Ascending aorta (tissue), 2 donors: ENCODE measurements at places on chromosomes 2 and 18.

GRCh38 chr2:46257476-46257875, 39.7 kb upstream of the EPAS1 start:
- DNase-seq, result no peak

GRCh38 chr2:1935476-1935875, 191.2 kb upstream of the PXDN start:
- DNase-seq, result no peak

- DNase-seq, result no peak
These were observed 70.8 kb upstream of the STK17B start for GRCh38 chr2:196242131-196242620.

GRCh38 chr18:13809531-13810255, 14.3 kb upstream of the MC5R start:
- no peak for DNase-seq

DNA sequence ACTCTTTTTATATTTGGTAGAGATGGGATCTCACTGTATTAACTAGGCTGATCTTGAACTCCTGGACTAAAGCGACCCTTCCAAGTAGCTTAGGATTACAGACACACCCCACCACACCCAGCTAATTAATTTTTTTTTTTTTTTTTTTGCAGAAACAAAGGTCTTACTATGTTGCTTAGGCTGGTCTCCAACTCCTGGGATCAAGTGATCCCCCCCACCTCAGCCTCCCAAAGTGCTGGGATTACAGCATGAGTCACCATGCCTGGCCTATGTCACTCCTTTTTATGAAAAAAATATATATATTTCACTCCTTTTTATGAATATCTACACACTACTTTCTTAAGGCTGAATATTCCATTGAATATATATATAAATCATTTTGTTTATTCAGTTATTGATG, 162.8 kb downstream of the MGAT5 start:
- no peak for DNase-seq

- no peak for DNase-seq
These were observed 61.1 kb upstream of the IGFBP5 start for GRCh38 chr2:216756435-216756834.

GRCh38 chr2:84458551-84459017, 496 bp downstream of the SUCLG1 start:
- DNase-seq, result no peak

DNA sequence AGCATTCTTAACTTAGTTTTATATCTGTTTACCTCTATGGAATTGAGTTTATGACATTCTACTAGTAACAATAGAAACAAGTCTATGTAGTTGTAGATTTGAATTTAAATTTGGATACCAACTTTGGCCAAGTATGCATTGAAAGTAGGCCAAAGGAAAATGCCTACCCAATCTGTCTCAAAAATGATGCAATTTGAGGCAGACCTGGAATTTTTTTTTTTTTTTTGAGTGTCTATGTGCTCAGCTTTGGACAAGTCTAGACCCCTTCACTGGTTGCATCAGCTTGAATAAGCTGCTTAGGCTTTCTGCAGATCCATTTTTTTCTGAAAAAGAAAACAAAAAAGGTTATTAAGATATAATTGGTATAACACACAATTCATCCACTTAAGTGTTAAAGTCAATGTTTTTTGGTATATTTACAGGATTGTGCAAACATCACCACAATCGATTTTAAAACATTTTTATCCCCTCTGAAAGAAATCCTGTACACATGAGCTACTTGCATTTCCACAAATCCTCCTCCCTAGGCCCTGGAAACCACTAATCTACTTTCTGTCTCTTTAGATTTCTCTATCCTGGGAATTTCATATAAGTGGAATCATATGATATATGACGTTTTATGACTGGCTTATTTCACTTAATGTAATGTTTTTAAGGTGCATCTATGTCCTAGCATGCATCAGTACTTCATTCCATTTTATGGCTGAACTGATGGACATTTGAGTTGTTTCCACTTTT, 185.1 kb upstream of the CCDC68 start:
- DNase-seq, result no peak

DNA sequence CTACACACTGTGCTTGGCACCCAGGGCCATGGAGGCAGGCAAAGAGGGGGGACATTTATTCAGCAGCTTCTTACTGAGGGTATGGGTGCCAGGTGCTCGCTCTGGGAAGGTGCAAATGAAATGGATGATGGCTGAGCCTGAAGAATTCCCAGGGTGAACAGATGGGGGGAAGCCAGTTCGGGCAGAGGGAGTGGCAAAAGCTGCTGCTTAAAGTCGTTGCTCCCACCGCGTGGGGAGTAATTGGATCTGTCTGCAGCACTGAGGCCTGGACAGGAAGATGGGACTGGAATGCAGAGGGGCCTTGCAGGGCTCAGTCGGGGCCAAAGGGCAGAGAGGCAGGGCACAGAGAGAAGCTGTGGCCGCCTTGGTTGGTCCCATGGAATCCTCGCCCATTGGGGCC, 51.2 kb downstream of the NEDD4L start:
- no peak for DNase-seq

GRCh38 chr2:231612109-231612455, 19.4 kb downstream of the TEX44 start:
- DNase-seq, result no peak

DNA sequence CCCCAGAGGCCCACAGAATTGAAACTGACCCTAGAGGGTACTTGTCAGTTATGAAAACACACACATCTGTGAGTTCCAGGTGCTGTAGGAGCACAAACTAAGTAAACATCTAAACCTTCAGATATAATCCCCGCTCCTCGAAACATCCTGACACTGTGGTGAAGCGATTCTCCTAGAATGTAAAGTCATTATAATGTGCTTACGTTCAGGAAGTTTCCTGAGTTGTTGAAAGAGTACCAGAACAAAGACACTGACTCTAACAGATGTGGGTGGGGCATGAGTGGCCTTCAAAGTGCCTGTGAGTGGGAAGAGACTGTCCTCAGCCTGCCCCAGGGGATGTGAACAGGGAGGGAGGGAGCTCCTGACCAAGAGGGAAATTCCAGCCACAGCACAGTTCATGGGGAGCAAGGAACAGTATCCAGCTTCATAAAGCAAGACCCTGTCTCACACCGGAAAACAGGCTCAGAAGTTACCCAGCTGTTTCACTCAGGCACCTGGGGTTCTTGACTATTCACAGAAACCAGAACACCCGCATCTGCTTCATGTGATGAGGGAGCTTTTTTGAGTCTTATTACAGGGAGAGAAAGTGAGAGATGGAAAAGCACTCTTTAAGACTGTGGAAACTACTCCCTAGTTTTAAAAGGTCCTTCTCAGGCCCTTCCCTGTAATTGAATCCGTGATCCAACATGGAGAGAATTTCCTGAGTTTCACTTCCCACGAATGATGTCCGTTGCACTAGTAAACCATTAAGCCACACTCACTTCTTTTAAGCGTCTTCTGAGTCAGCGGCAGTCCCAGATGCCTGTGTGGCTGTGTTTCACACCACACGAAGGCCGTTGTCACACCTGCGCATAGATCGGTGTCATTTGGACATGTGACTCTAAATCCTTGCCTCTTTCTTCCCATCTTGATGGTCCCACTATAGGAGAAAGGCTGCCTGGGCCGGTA, 88.6 kb upstream of the EML6 start:
- DNase-seq, result no peak

DNA sequence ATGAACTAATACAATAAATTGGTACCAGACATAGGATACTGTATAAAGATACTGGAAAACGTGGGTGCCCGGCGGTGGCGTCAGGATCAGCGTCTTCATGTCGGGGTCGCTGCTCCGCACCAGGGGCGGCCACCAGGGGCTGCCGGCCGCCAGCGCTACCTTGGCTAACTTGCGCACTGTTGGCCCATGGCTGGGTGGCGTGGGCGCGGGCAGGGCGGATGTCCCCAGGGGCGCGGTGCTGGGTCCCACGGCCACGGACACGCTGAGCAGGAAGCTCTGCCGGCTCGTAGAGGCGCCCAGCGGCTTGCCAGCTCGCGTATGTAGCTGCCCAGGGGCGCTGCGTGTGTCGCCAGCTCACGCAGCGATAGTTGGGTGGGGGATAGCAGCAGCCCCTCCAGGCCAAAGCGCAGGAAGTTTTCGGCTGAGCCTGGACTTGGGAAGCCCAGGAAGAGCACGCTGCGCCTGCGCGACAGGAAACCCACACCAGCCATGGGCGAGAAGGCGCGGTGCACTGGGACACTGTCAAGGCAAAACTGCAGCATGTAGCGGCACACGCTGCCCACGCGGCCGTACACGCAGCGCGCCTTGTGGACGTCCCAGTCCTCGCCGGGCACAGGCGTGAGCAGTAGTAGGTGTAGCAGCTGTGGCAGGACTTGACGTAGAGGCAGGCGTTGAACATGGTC, 299.9 kb downstream of the CCDC74A start:
- no peak for DNase-seq

GRCh38 chr2:54074606-54075341, 40.6 kb upstream of the ACYP2 start:
- DNase-seq, result no peak

GRCh38 chr2:8662239-8662879, 19.5 kb upstream of the ID2 start:
- peak; percentile 68 for DNase-seq

DNA sequence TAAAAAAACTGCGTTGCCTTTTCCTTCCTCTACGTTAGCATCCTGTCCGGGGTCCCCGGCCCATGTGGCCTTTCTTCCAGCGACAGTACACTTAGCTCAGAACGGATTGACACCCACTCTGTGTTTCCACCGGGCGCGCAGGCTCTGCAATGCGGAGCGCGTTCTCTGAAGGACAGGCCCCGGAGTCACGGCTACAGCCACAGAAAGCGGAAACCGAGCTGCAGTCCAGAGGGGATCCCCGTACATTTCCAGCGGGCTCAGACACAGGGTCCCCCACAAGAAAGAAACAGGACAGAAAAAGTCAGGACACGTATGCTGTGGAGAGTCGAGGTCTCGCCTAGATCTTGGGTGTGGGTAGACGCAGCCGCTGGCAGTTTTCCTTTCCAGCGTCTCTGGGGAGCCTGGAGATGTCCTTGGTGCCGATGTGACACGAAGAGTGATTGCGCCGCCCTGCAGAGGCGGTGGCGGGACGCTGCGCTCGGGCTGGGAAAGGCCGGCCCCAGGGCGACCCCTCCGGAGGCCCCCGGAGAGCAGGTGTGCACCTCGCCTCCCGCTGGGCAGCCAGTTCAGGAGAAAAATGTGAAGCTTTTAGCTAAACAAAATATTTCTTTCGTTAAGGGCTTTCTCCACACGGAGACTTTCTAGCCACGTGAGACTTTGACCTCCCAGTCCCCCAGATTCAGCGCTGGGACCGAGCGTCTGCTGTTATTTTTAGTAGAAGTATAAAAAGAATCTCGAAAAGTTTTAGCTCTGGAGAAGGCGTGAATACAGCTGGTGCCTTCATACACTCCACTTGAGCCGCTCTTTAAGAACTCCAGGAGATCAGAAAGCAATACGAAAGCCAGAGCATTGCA, 1.3 kb upstream of the ACKR3 start:
- no peak for DNase-seq

- no peak for DNase-seq
These were observed 223.6 kb upstream of the EPAS1 start for GRCh38 chr2:46073540-46074046.
